Neural progenitor cell (in vitro differentiated cells): ENCODE measurements at places on chromosomes 1 and 21.

DNA sequence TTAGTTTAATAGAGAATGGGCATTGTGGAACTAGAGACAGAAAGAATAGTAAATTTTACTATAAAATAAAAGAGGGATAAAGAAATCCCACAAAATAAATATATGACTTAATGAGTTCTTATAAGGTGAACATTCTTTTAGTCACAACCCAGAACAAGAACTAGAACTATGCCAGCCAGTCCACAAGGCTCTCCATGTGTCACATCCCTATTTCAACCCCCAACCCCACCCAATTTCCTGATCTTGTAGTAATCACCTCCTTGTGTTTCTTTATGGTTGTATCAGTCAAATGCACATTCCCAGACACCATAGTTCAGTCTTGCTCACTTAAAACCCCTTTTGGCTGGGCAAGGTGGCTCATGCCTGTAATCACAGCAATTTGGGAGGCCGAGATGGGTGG, 662.3 kb upstream of the CAMK1G start:
- no peak for DNase-seq

- peak; percentile 15 for DNase-seq
Observed at GRCh38 chr1:89457046-89457445, 67.6 kb upstream of the LRRC8B start.

GRCh38 chr1:14912839-14913481, 240.6 kb upstream of the TMEM51 start:
- no peak for DNase-seq

DNA sequence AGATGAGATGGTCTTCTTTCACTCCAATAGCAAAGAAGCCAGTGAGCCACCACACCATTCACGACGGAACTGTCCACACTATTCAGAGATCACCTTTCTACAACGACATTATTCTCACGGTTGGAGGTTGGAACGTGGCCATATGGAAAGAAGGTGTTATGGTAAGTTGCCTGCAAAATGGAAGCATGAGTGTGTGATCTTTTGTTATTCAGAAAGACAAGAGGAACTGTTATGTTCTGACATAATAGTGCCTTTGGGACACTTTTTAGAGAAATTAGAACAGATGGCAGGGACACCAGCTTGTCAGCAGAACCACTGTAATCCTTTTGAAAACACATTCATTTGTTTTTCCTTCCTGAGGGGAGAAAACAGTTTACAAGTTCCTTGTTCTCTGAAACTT, 75.8 kb upstream of the MCOLN3 start:
- no peak for DNase-seq

DNA sequence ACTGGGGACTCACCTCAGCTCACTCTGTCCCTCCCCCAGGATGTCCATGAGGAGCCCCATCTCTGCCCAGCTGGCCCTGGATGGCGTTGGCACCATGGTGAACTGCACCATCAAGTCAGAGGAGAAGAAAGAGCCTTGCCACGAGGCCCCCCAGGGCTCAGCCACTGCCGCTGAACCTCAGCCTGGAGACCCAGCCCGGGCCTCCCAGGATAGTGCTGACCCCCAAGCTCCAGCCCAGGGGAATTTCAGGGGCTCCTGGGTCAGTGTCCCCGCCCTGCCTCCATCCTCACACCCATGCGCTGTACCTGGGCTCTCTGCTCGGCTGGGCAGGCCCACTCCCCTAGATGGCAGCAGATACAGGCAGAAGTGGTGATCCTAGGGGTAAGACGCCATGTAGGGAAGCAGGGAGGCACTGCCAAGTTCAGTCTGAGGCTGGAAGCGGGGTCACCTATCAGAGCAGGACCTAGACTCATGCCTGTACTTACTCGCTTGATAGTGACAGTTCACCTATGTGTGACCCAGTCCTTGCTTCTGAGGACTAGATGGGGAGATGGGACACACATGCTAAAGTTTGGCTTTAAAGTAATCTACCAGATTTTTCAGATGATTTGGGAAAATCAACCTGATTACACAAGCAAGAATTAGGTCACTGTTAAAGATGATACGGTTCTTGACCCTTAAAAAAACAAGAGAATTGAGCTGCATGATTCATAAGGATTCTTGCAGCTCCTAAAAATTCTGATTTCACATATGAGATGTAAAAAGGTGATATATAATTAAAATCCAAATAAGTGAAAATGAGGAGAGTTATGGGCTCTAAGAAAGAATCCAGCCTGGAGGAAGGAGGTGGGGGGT, 38.7 kb downstream of the ETNK2 start:
- DNase-seq = no peak

- DNase-seq = no peak
Observed at GRCh38 chr1:184380468-184380867, 6.4 kb upstream of the C1orf21 start.

GRCh38 chr1:174028495-174028894, 6.3 kb upstream of the RC3H1 start:
- no peak for DNase-seq

GRCh38 chr1:115679141-115679611, 37.4 kb downstream of the VANGL1 start:
- no peak for DNase-seq

- no peak for DNase-seq
Observed at GRCh38 chr1:36588972-36589371, 106.3 kb upstream of the CSF3R start.

GRCh38 chr1:215003686-215004085, 78.9 kb upstream of the KCNK2 start:
- DNase-seq = no peak

DNA sequence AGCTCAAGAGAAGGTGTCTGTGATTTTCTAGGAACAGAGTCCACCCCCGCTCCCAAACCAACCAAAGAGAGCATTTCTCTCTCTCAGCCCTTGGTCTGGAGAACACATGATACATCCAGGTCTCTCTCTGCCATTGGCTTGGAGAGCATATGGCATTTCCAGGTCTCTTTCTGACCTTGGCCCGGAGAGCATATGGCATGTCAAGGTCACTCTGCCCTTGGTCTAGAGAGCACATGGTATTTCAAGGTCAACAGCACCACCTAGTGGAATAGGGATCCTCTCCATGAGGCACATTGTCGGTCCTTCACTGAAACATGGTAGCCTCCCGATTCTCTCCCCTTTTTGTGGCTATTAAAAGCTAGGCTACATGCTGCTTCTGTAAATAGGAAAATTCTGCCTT, 437.7 kb upstream of the OLFM3 start:
- peak; percentile 52 for DNase-seq

GRCh38 chr1:9792156-9793042, 31.4 kb downstream of the CLSTN1 start:
- no peak for DNase-seq

DNA sequence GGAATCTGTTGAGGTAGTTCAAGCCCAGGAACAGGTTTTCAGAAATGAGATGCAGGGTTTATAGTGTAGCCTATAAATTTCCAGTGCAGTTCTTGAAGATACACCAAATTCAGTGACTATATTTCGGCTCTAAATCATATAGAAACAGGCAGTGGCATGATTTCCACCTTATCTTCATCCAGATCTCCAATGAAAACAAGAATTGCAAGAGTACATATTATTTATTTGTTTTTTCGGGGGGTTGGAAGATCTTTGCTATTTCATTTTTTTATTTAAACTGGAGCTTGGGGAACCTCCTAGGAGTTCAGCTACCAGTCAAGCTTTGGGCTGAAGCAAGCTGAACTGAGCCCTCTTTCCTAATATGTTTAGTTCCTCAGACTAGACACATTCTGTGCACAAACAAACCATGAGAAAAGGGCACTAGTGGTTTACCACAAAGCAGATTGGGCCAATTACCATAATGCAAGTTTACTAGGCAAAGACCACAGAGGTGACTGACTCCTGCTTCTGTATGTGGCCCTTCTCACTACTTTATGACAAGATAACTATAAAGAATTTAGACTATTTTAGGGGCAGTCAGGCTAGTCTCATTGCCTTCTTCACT, 68.5 kb downstream of the RGS2 start:
- DNase-seq = no peak

DNA sequence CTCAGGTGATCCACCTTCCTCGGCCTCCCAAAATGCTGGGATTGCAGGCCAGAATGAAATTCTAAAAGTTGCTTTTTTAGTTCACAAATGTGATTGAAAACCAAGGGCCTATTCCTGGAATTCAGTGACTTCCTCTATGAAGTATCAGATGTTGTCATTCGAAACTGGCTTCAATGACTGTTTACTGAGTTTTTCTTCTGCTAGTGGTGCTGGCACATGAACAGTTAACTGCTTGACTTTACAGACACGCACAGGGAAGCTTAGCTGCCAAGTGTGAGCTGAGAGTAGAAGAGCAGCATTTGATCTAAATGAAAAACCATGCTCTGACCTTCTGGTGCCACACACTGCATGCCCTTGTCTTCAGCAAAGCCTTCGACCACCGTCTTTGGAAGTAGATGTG, 32.8 kb upstream of the AJAP1 start:
- no peak for DNase-seq

DNA sequence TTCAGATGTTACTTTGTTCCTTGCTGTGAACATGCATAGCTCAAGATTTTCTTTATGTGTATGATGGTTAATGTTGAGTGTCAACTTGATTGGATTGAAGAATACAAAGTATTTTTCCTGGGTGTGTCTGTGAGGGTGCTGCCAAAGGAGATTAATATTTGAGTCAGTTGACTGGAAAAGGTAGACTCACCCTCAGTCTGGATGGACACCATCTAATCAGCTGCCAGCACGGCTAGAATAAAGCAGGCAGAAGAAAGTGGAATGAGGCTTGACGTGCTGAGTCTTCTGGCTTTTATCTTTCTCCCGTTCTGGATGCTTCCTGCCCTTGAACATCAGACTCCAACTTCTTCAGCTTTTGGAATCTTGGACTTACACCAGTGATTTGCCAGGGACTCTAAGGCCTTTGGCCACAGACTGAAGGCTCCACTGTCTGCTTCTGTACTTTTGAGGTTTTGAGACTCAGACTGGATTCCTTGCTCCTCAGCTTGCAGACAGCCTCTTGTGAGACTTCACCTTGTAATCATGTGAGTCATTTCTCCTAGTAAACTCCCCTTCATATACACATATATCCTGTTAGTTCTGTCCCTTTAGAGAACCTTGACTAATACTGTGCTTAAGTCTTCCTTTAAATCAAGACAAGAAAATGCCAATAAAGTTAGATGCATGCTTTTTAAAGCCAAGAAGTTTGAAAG, 626.6 kb downstream of the KCNT2 start:
- no peak for DNase-seq

DNA sequence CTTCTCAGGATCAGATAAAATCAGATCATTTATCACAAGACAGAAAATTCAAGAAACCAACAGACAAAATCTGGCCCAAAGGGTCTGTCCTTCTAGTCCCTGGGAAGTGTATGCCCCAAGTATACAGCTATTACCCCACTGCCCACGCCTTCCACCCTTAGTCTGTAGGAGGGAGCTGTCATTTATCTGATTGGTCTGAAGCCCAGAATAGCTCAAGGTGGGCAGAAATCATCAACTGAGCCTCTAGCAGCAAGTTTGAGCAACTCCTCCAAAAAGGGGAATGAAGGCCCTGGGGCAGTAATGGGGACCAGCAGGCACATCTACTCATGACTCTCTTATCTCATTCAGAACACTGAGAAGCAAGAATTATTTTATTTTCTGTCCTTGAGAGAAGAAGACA, 126.9 kb downstream of the MATN1 start:
- DNase-seq = no peak

DNA sequence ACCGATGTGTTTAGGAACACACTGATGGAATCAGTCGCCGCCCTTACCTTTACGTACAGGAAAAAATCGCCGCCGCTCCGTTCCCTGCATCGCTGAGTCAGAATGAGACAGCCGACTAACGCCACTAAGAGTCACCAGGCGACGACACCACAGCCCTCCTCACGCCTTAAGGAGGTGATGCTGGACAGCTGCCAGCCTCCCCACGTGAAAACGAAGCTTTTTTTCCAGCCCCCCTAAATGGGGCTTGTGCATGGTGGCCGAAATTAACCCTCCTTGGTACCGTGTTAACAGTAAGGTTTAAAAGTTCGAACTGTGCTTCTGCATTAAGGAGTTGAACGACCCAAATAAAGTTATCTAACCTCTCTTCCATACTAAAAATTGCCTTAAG, 511 bp downstream of the DNTTIP2 start:
- DNase-seq = peak; percentile 56

DNA sequence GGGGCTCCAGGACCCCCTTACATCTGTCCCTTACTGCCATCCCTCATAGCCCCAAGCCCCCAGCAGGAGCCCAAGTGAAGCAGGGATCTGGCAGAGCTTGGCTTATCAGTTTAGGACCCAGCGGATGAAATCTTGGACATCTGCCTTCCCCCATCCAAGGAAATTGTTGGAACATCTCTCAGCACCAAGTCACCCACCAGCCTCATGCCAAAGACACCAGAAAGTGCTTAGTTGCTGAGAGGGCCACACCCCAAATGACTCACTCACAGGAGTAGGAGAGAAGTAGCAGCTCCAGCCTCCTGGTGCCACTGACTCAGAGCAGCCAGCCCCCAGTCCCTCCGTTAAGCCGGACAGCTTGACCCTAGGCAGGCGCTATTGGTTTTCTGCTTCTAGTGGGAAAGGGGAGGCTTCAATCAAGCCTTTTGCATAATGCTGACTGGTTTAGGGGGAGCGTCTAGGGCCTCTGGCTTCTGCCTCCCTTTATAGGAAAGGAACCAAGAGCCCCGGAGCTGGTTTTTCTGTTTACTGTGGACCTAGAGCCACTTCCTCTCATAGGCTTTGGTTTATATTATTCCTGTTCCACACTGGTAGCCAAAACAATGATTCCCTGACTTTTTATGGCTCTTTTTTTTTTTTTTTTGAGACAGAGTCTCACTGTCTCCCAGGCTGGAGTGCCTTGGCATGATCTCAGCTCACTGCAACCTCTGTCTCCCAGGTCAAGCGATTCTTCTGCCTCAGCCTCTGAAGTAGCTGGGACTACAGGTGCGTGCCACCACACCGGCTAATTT, 114.2 kb upstream of the IPO9 start:
- DNase-seq = peak; percentile 44

DNA sequence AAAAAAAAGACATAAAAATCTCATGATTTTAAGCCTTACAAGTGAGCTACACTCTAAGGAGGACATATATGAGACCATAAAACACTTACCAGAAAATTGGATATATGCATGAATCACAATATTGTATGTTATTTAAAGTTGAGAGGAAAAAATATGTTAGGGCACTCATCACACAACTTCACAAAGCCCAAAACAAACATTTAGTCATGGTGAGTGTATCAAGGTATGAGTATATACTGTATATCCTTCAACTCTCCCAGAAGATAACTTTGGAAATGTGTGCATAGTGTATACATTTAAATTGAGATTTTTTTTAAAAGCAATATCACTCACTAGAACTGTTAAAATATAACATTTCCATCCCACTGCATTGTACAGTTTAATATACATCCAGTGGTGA, 259.3 kb downstream of the SRGAP2C start:
- no peak for DNase-seq

- DNase-seq = peak; percentile 22
Observed at GRCh38 chr1:70204600-70204999, 779 bp downstream of the LRRC40 start.

DNA sequence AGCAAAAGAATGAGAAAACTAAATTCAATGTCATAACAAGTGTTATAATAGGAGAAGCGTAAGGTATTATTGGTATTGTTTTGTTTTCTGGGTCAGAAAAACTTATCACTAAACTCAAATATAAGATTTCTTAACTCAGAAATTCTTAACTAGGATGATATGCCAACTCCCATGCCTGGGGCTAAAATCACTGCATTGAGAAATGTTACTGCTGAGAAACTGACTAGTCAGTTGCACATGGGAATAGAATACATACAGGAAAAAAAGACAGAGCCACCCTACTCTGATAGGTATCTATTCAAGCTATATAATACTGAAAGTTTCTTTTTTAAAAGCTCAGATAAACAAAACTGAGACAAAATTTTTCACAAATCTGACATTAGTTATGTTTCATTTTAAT, 56.3 kb downstream of the PRPF38A start:
- no peak for DNase-seq
